Neuronal stem cell (in vitro differentiated cells): ENCODE measurements at places on chromosomes 12 and 14.
A peak's percentile ranks its signal among the peaks of the same experiment; 100 is the strongest.

DNA sequence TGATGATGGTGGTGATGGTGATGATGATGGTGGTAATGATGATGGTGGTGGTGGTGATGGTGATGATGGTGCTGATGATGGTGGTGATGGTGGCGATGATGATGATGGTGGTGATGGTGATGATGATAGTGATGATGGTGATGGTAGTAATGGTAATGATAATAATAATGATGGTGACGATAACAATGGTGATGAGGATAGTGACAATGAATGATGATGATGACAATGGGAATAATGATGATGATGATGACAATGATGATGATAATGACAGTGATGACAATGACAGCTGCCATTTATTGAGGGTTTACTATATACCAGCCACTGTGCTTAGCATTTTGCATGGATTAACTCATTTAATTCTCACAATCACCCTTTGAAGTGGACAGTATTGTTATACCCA, 94.6 kb downstream of the SRRM4 start:
- DNase-seq = no peak

DNA sequence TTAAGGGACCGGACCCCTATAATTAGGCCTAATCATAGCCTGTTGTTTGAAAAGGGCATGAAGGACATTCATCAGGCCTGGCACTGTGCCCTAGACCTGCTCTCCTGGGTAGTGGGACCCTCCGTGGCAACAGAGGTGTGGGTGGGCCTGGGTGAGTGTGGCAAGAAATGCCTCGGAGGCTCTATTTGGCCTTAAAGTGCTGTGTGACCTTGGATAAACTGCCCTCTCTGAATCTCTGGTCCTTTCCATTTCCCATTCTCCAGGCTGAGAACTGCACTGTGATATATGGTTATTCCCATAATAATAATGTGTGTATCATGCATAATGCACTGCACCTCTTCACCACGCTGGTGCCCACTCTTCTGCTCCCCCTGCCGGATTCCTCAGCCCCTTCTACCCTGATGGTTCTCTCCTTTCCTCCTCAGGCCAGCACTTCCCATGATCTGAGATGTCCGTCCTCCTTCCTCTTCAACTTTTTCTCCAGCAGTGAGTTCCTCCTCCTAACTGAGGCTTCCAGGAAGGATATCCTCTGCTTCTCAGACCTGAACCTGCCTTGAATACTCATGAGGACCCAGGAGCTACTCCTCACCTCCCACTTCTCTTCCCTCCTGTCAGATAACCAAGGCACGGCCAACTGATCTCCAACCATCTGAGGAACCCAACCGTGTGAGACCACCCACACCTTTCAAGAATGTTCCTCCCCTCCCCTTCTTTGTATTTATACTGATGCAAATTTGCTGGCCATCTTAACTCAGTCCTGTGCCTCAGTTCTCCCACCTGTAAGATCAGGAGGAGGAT, 111.0 kb upstream of the PZP start:
- DNase-seq = no peak

DNA sequence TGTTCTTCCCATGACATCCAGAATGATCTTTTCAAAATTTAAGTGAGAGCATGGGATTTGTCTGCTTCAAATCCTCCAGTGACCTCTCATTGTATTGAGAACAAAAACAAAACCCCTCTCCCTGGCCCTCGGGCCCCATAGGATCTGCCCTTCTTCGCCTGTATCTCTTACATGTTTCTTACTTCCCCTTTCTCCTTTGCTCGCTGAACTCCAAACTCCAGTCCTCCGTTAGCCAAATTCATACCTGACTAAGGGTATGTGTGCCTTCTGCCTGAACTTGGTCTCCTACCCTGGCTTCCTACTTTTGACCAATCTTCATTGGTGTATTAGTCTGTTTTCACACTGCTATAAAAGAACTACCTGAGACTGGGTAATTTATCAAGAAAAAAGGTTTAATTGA, 13.2 kb upstream of the TSPAN11 start:
- no peak for DNase-seq

DNA sequence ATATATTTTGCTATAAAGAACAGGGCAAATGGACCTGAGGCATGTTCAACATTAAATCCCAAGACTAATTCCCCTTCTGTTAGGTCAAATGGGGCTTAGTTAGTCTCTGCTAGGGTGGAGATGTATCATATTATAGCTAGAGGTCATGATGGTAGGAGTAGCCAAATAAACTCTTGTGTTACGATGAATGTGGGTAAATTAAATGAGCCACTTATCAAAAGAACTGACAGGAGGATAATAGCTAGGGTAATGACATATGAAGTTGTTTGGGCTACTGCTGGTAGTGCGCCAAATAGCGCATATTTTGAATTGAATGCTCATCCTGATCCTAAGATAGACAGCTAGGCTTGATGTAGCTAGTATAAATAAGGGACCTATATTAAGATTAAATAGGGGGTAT, 445.0 kb downstream of the GXYLT1 start:
- no peak for DNase-seq

DNA sequence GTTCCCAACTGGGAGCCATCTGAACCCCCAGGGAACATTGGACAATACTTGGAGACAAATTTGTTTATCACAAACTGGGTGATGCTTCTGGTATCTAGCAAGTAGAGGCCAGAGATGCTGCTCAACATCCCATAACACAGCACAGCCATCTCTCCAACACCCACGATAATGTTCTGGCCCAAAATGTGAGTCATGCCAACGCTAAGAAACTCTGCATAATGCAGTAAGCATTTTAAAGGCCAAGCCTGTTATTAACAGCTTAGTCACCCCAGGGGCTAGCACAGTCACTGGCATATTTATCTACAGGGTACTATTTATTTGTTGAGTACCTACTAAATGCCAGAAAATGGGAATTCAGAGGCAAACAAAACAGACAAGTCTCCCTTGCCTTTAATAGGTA, 873.1 kb upstream of the TMEM132C start:
- DNase-seq = no peak

DNA sequence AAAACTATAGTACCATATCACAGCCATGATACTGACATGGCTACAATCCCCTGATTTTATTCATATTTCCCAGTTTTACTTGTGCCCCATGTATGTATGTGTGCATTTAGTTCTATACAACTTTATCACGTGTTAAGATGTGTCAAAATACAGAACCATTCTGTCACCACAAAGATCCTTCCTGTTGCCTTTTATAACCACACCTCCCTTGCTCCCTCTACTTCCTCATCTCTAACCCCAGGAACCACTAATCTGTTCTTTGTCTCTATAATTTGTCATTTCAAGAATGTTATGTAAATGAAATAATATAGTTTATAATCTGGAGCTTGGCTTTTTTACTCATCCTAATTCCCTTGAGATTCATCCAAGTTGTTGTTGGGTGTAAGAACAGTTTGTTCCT, 358.4 kb downstream of the DPF3 start:
- DNase-seq = no peak

GRCh38 chr14:95362138-95362494, 42.4 kb upstream of the CLMN start:
- DNase-seq = no peak

GRCh38 chr12:98188650-98189077, 326.7 kb upstream of the TMPO start:
- DNase-seq = no peak

GRCh38 chr12:108612788-108613282, 15.0 kb upstream of the TMEM119 start:
- no peak for DNase-seq

- no peak for DNase-seq
Observed at GRCh38 chr12:622416-622815, 40.8 kb downstream of the NINJ2 start.

GRCh38 chr12:73731658-73732057, 806.0 kb upstream of the ATXN7L3B start:
- DNase-seq = no peak

DNA sequence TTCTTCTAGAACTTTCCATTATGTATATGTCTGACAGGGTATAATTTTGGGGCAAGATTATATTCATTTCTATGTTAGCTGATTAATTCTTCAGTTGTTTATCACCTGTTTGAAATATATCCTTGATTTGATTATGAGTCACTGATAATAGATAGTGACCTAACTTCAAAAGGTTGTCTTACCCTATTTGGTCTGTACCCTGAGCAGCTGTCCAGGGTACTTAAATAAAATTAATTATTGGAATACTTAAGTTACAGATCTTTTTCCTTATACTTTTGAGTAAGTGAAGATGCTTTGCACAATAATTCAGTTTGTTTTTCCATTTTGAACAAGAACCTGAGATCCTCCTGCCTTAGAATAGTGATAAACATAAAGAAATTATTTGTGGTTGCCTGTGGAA, 13.2 kb upstream of the NPAS3 start:
- DNase-seq = no peak

DNA sequence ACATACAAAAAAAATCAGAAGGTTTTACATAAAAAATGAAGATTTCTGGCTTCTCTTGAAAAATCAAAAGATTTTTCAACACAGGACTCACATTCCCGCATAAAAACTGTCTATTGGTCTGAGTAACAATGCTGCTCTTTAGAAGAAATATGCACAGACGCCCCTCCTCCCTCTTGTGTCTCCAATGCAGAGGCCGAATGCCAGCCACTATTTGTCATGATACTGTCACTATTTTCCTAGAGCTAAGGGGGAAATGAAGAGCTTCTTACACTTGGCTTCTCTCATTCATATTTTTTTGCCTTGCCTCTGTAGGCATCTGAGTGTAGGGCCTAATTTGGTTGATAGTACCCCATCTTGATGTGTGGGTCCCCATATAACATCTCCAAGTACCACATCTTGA, 98.0 kb downstream of the BBS10 start:
- DNase-seq = no peak

GRCh38 chr14:21055432-21056117, 2.0 kb upstream of the RNASE8 start:
- no peak for DNase-seq

DNA sequence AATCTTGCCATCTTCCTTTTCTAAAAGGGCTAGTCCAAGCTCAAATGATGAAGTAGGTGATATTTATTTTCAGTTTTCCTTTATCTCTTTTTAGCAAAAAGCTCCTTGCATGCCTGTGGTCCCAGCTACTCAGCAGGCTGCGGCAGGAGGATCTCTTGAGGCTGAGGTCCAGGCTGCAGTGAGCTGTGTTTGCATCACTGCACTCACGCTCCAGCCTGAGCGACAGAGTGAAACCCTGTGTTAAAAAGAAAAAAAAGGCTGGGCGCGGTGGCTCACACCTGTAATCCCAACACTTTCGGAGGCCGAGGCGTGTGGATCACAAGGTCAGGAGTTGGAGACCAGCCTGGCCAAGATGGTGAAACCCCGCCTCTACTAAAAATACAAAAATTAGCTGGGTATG, 5.0 kb downstream of the TMEM116 start:
- DNase-seq = no peak

DNA sequence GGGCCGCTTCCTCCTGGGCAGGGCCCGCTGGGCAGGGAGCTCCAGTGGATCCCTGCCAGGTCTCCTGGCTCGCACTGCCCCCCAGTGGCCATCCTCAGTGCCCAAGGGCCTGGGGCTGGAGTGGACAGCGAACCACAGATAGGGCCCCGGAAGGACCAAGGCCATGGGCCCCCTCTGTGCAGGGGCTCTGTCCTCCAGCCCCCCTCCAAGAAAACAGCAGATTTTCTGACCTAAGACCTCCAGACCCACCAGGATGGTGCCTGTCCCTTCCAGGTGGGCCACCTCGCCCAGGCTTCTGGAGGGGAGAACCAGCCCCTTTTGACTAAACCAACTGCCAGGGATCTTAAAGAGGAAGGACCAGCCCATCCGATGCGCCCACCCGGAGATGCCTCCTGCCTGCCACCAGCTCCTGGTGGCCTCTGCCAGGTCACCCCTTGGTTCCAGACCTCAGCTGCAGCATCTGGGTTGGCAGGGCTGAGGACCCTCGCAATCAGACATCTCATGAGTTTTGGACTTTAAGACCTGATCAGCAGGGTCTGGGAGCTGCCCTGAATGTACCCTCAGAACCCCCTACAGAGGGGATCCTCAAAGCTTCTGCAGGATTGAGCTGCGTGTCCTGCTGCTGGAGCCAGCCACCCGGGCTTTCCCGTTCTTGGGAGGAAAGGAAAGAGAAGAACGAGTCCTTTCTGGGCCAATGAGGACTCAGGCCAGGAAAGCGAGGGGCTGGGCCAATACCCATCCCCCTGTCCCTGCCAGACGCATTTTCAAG, 325.8 kb upstream of the DIO3 start:
- peak; percentile 56 for DNase-seq

DNA sequence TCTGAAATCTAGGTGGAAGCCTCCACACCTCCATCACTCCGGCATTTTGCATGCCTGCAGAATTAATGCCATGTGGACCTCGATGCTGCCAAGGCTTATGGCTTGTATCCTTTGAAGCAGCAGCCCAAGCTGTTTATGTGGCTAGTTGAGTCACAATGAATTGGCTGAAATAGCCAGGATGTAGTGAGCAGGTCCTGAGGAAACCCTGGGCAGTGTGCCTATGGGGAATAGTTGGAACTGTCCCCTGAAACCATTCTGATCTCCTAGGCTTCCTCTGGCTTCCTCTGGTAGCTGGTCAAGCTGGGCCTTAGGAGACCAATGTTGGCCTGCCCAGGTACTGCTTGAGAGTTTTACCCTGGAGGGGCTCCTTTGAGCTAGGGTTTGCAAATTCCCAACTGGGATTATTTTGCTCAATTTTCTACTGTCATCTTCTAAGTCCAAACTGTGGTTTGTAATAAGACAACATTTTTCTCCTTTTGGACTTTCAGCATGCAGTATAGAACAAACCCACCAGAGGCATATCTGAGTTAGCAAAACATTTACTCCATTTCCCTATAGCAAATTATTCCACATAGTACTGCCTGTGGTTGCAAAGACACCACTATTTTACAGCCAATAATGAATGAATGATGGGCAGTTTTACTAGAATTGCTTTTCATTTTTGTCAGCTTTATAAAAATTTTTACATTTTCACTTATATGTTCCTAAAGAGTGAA, 85.1 kb upstream of the AMIGO2 start:
- DNase-seq = no peak

DNA sequence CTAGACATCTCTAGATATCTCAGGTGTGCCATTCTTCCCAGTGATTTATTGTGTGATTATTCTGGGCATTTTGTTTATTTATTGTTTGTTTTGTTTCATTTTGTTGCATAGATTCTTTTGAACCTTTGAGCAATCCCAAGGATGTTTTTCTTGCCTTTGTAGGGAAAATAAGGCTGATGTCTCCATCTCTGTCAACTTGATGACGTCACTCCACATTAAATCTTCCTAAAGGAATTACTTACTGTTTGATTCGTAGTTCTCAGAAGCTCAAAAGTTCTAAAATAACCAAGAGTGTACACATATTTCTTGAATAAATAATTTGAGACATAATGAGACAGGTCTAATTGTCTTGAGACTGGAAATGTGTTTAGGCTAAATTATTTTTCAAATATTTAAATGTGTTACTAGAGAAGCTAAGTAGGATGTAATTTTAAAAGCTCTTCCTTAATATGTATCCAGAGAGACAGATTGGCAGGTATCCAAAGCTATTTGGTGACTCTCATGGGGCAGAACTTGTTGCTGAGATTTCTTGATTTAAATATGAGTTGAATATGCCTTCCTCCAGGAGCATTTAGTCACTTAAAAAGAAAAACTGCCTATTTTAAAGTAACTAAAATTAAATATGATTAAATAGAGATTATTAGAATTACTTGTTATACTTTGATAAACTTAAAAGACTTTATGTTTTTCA, 128.7 kb downstream of the CNTN1 start:
- no peak for DNase-seq

GRCh38 chr12:69497308-69498026, 27.3 kb downstream of the FRS2 start:
- no peak for DNase-seq
